ENCODE measurements at places on chromosomes 13 and 19. TPM values are rescaled to one million over a fixed set of nuclear protein-coding genes. Genes with fewer than 3 reads are reported as not detected.

GRCh38 chr13:46050771-46051170 lies 1.8 kb downstream of the ZC3H13 start:
- DNase-seq = no peak
- H3K36me3 ChIP-seq = peaks cover 3% of the 10 kb centered on the region

DNA sequence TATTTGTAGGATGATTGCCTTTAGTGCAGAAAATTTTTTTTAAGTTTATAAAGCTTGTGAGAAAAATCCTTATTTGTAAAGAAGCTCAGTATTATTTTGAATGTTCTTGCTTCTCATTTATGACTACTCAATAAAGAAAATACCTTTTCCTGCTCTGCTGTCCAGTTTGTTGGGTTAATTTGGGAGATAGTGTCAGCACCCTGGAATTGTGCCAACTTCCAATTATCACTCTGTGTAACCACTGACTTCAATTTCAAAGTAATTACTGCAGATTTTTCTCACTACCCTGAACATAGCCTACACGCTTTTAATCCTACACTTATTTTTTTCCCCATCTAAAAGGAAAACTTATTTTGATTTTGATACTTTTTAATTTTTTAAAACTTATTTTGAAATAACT lies 93.1 kb downstream of the GGACT start:
- no peak for DNase-seq
- peaks cover 28% of the 10 kb centered on the region for H3K27me3 ChIP-seq
- no peaks in the 10 kb centered on the region for H3K36me3 ChIP-seq
- no peak overlapping the region for H3K4me3 ChIP-seq
- H3K4me1 ChIP-seq = peaks cover 3% of the 10 kb centered on the region

GRCh38 chr13:51823863-51824262 lies 19.9 kb upstream of the DHRS12 start:
- no peak for DNase-seq
- H3K36me3 ChIP-seq = no peaks in the 10 kb centered on the region
- no peak overlapping the region for H3K27ac ChIP-seq
- no peak overlapping the region for H3K4me3 ChIP-seq

KLK10 gene
- not detected for total RNA-seq

- no peak overlapping the region for H3K27ac ChIP-seq
- DNase-seq = no peak
- H3K4me3 ChIP-seq = no peak overlapping the region
- H3K4me1 ChIP-seq = no peaks in the 10 kb centered on the region
- no peaks in the 10 kb centered on the region for H3K36me3 ChIP-seq
These were observed 14.7 kb upstream of the HMGB1 start for GRCh38 chr13:30480292-30480950.

CABP5 gene
- not detected for total RNA-seq

DNA sequence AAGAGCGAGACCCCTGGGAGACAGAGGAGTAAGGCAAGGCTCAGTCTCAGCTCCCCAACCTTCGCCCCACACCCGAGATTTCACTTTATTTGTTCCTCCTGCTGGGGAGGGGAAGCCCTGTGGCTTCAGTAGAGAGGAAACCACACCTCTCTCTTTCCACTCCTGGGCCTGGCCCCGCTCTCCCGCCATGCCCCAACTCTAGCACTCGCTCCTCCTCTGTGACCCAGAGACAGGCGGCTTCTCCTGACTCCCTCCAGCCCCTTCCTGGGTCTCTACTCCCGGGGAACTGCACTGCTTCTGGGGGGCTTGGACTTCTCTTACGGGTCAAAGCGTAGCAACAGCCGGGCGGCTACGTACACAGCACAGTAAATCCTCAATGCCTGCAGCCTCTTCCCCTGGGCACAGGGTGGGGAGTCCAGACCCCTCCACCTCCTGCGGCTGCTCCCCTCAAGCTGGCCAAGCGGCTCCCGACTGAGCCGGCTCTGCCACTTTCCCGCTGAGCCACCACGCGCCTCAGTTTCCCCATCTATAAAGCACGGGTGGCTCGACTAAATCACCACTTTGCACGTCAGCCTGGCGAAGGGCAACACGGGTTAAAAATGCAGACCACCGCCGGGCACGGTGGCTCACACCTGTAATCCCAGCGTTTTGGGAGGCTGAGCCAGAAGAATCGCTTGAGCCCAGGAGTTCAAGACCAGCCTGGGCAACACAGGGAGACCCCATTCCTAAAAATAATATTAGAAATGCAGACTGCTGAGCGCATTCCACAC lies 1.4 kb downstream of the RNF126 start:
- H3K36me3 ChIP-seq = peaks cover 20% of the 10 kb centered on the region
- peak; percentile 70 for DNase-seq
- H3K27me3 ChIP-seq = no peaks in the 10 kb centered on the region
- peak overlapping the region; percentile 92 for H3K27ac ChIP-seq

DNA sequence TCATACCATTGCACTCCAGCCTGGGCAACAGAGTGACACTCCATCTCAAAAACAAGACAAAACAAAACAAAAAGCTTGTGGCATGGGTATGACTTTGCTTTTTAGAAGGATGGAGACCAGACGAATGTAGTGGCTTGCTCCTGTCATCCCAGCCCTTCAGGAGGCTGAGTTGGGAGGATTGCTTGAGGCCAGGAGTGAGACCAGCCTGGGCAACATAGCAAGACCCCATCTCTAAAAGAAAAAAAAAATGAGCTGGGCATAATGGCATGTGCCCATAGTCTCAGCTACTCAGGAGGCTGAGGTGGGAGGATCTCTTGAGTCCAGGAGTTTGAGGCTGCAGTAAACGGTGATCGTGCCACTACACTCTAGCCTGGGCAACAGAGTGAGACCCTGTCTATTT lies 16.4 kb upstream of the SELENOW start:
- no peak for DNase-seq
- H3K27ac ChIP-seq = no peak overlapping the region
- H3K4me1 ChIP-seq = peaks cover 1% of the 10 kb centered on the region

- H3K4me1 ChIP-seq = no peaks in the 10 kb centered on the region
- H3K27me3 ChIP-seq = no peaks in the 10 kb centered on the region
- H3K27ac ChIP-seq = no peak overlapping the region
- H3K36me3 ChIP-seq = no peaks in the 10 kb centered on the region
These were observed 88.3 kb downstream of the TUBA3C start for GRCh38 chr13:19093369-19093768.

- H3K27me3 ChIP-seq = peaks cover 66% of the 10 kb centered on the region
- peaks cover 16% of the 10 kb centered on the region for H3K4me1 ChIP-seq
- H3K27ac ChIP-seq = no peak overlapping the region
- H3K4me3 ChIP-seq = no peak overlapping the region
- H3K36me3 ChIP-seq = no peaks in the 10 kb centered on the region
- DNase-seq = no peak
These were observed 12.4 kb upstream of the GJA3 start for GRCh38 chr13:20173116-20173746.
